ENCODE measurements at places on chromosomes 3 and 15.
A peak's percentile ranks its signal among the peaks of the same experiment; 100 is the strongest.

DNA sequence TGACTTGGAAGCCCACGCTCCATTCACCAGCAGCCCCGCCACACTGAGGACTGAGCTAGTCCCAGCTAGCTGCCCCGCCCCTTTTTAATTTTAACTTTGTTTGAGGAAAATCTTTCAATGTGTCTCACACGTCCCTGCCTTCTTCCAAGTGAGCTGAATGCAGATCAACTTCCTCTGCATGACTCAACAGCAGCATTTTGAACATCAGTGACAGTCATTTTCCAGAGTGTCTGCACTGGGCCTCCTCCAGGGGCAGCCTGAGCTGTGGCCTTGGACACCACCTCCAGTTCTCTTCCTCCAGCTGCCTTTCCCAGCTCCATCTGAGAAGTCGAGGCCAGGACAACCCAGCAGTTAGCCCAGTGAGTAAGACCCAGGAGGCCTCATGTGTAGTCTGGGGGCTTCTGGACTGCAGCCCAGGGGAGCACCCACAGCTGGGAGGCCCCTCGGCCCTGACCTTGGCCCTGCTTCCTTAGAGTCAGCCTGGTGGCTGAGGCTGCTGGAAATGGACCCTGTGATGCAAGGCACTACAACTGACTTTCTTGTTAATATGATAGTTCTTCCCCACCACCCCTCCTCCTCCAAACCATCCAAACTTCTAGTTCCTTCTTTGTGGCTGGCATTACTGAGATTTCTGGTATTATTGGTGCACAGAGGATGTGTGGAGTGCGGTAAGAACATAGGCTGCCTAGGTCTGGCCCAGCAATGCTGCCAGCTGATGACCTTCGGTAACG, 21.4 kb upstream of the ESYT3 start:
- DNase-seq = peak; percentile 27

GRCh38 chr15:75025107-75025506, 1.7 kb downstream of the PPCDC start:
- DNase-seq = no peak

DNA sequence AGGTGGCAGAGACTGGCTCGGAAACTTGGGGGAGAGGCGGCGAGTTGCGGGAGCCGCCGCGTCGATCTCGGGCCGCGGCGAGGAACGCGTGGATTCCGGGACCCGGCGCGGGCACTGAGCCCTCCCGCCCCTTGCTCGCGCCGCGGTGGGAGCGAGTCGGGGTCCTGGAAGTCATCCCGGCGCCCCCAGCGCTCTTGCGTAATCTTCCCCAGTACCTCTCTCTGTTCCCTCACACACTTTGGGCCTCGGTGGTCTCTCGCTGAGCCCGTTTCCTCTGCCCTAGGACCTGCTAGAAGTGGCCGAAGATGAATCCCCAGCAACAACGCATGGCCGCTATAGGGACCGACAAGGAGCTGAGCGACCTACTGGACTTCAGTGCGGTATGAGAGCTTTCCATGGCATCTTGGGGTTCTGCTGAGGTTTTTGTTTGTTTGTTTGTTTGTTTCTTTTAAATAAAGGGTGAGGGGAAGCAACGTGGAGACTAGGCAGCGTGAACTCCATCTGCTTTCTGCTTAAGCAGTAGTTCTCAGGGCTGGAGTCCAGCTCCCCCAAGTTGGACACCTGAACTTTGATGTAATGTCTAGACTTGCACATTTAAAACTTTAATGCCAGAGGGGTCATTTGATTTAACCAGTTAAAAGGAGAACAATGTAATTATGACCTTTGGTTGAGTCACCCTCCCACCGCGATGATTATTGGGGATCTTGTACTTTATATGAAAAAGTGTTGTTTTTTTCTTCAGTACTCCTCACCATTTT, 1.3 kb downstream of the TCF12 start:
- DNase-seq = peak; percentile 56

DNA sequence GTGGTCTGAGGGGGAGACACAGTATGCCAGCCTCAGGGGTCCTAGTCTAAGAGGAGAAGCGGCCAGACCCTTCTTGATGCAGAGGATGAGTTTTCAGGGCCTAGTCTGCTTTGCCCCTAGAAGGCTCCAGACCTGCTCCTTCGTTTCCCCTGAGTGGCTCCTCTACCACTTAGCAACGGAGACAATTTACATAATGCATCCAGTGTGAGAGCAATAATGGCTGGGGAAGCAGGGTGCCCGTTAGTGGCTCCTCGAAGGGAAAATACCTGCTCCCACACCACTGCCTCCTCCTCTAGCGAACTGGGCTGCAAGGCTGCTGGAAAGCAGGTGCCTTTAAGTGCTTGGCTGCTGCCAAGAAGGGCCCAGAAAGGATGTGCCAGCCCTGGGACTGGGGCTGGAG, 38.9 kb downstream of the CACNA2D2 start:
- DNase-seq = no peak

DNA sequence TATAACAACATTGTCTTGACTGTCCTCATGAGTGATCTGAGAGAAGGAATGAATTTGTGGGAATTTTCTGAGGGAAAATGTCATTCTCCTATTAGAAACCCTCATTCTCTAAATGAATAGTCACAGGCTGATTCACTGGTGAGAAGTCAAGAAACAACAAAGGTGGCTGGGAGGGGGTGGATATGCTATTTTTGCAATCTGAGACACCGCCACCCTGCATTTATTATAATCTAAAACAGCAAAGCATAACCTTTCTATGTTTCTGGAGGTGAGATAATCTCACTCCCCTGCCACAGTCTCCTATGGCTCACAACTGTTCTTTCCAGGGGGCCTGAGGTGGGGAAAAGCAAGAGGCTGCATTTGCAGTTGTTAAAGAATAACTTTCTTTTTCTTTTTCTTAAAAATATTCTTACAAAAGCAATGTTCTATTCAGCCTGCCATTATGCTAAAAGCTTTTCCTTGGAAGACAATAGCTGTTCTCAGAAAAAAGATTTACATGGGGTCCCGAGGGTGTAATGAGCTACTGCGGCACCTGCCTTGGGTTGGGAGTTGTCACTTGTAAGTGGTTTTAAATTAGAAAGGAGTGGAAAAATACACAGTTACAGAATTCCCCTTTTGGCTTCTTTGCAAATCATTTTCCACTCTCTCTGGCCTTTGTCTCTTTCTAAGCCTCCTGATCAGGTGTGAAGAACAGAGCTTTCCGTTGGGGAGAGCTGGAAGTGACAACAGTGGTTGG, 220.9 kb downstream of the AGBL1 start:
- DNase-seq = no peak

DNA sequence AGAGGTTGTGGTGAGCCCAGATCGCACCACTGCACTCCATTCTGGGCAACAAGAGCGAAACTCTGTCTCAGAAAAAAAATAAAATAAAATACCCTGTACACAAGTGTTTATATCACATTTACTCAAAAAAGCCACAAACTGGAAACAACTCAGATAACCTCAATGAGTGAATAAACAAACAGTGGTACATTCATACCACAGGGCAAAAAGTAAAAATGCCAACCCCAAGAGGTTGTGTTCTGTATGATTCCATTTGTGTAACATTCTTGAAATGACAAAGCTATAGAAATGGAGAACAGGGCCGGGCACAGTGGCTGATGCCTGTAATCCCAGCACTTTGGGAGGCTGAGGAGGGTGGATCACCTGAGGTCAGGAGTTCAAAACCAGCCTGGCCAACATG, 12.9 kb downstream of the EDC3 start:
- DNase-seq = no peak

GRCh38 chr15:22263738-22264137, 183.4 kb downstream of the OR4M2 start:
- no peak for DNase-seq

DNA sequence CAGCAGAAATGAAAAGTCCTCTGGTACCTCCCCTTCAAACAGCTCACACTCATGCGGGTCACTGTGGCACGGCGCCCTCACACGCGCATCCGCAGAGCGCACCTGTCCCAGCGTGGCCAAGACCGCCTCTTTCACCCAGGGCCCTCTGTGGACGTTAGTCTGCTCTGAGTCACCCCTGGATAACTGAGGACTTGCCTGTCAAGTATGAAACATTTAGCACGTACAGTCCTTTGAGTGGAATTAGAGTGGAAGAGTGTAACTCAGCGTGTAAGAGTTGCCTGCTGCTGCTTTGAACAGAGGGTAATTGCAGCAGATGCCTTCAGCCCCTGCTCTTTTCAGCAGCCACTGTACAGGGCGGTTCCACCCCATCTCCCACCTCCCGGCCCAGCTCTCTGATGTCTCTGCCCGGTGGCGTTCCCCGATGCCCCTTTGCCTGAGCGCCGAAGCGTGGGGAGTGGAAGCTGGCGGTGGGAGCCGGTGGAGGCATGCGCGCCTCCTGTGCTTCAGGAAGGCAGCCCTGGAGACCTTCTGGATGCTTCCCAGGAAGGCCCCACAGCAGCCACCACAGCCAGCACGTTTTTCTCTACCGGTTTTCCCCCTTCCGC, 23.0 kb downstream of the CPN2 start:
- DNase-seq = peak; percentile 59

- DNase-seq = no peak
Observed at GRCh38 chr3:108940568-108941263, 13.0 kb downstream of the GUCA1C start.

GRCh38 chr3:154548341-154548740, 118.4 kb upstream of the GPR149 start:
- DNase-seq = no peak

DNA sequence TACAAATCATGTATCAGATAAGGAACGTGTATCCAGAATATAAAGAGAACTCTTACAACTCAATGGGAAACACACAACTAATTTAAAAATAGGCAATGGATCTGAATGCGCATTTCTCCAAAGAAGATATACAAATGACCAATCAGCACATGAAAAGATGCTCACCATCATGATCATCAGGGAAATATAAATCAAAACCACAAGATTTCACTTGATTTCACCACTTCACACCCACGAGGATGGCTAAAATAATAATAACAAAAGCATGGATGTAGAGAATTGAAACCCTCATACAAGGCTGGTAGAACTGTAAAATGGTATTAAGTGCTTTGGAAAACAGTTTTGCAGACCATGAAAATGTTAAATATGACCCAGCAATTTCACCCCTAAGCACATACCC, 26.7 kb upstream of the SLC12A8 start:
- DNase-seq = no peak

GRCh38 chr3:152961323-152961722, 126.4 kb downstream of the P2RY1 start:
- DNase-seq = no peak

DNA sequence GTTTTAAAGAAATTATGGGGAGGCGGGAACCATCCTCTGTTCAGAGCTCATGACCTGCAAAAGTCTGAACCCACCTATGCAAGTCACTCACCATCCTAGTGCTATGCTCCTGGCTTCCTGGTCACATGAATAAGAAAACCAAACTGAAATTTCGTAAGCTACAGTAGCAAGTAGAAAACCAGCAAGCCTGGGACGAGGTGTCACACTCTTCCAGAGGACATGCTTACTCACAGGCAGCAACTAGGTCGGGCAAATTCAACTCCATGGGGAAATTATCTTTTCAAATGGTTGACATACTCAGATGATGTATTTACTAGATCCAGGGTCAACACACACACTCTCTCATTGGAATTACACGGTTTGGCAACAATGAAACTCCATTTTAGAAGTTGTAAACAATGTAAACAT, 31.3 kb downstream of the LDHAL6B start:
- DNase-seq = no peak
